ENCODE measurements at places on chromosomes 16 and 17.

DNA sequence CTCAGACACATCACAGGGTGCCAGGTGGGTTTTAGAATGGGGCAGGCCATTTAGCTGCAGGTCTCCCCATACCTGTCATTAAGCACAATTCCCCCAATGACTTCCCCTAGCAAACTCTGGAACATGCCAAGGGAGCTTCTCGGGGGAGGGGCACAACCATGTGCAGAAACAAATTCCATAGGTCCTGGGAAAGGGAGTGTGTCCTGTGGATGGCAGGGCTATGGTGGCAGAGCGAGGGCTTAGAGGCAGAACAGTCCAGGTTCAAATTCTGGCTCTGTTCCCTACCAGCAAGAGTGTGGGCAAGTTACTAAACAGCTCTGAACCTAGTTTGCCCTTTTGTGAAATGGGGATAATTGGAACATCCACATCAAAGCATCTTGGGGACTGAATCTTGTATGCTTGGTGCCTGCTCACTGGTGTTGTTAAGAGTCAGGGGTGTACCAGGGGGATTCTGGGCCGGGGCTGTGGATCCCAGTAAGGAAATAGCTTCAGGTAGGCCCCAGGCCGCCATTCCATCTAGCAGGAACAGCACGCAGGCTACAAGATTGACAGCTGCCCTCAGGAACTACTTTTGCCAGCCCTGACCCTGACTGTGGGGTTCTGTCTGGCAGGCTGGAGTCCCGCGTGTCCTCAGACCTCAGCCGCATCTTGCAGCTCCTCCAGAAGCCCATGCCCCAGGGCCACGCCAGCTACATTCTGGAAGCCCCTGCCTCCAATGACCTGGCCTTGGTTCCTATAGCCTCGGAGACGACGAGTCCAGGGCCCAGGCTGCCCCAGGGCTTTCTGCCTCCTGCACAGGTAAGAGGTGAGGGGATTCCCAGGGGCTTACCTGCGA, 5.6 kb upstream of the DCAF7 start:
- no peak for DNase-seq

GRCh38 chr17:60934723-60935122, 257.1 kb downstream of the BCAS3 start:
- DNase-seq, result no peak

DNA sequence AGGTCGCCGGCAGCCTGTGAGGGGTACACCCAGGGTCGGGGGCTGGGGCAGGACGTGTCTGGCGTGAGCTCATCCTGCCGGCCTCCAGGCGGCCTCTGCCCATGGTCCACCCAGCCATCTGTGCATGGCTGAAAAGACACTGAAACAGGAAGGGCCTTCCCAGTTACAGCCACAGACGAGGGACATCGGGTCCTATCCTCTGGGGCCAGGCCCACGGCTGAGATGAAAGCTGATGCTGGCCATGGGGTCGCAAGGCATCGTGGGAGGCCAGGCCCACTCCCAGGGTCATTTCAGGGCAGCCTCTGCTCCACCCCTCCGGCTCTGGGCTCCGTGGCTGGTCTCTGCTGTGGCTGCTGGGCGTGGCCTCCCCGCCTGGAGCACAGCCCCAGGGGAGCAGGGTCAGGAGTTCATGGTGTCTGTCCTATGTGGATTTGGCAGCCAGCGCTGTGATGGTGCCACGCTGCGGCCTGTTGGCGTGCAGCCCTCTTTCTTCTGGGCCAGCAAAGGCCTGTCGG, 16.6 kb upstream of the ATP6V0C start:
- DNase-seq, result no peak

GRCh38 chr17:7419819-7420610, at the start of gene SPEM1:
TSS of gene SPEM1 (plus strand) at chr17:7420324. CDS start at chr17:7420385, 61 bp downstream.
- DNase-seq, result no peak

GRCh38 chr17:6548578-6549330, 7.6 kb downstream of the PITPNM3 start:
- no peak for DNase-seq

- DNase-seq, result no peak
Observed at GRCh38 chr17:55693254-55694216, 29.1 kb downstream of the TMEM100 start.

GRCh38 chr16:50596762-50597450, 48.7 kb downstream of the NKD1 start:
- no peak for DNase-seq

DNA sequence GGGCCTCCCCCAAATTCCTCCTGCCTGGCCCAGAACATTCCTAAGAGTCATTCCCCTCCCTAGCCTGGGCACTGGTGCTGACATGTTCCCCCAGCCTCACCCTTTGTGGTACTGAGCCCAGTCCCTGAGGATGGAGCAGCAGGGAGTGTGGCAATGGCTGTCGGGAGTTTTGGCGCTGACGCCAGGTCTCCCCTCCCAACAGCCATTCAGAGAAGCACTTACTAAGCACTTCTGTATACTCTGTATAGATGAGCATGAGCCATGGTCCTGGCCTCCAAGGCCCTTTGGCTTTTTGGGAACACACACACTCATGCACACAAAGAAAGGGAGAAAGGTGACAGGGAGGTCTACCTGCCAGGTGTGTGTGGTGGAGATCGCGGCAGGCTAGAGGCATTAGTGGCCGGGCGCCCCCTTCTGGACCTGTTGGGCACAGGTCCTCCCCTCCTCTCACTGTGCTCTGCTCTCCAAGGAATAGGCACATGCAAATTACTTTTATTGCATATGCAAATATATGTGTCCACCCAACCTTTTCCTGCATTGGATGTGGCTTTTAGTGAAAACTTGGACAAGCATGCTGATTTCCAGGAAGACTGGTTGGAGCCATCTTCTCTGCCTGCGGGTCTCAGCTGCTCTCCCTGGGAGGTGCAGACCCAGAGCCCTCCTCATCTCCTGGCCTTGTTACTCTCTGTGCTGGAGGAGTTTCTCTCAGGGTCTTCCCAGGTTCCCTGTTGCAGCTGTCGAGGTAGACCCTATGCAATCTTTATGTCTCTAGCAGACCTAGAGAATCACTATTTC, 17.4 kb upstream of the C17orf107 start:
- DNase-seq, result no peak

DNA sequence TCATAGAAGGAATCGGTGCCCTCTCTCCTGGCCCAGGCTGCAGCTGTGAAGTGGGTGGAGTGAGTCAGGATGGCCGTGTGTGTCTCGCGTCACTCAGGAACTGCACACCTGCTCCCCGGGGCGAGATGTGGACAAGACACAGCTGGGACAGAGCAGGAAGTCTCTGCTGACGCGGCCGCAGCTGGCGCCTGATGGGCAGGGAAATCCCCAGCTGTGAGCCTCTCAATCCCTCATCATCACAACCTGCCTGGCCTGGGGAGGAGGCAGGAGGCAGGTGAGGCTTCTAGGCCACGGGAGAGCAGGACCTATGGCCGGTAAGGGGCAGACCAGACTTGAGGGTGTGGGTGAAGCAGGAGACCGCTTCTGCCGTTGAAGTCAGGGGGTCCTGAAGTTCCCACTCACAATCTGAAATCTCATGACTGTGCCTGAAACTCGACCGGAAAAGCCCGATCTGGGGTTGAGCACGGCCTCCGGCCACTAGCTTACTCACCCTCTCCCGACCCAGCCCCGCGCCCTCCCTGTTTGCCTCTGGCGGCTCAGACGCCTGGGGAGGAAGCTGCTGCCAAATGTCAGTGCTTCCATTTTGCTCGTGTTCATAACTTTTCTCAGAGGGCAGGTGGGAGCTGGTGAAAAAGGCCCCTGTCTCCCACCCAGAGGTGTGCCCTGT, 1.1 kb upstream of the TRPV3 start:
- DNase-seq, result peak; percentile 53

GRCh38 chr17:54902611-54903010, 2.0 kb downstream of the TOM1L1 start:
- DNase-seq, result no peak

GRCh38 chr17:78421534-78422266, 43.3 kb downstream of the PGS1 start:
- DNase-seq, result peak; percentile 53

DNA sequence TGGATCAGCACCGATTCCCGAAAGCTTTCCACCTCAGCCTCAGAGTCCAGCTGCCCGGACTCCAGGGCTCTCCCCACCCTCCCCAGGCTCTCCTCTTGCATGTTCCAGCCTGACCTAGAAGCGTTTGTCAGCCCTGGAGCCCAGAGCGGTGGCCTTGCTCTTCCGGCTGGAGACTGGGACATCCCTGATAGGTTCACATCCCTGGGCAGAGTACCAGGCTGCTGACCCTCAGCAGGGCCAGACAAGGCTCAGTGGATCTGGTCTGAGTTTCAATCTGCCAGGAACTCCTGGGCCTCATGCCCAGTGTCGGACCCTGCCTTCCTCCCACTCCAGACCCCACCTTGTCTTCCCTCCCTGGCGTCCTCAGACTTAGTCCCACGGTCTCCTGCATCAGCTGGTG, 15.0 kb downstream of the CD300LG start:
- DNase-seq, result no peak

- no peak for DNase-seq
Observed at GRCh38 chr17:71558901-71559300, 561.9 kb upstream of the SOX9 start.

DNA sequence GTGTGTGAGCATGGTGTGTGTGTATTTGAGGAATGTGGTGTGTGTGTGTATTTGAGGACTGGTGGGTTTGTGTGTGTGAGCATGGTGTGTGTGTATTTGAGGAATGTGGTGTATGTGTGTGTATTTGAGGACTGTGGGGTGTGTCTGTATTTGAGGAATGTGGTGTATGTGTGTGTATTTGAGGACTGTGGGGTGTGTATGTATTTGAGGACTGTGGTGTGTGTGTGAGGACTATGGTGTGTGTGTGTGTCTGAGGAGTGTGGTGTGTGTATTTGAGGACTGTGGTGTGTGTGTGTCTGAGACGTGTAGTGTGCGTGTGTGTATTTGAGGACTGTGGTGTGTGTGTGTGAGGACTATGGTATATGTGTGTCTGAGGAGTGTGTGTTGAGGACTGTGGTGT, 18.0 kb upstream of the CACNG1 start:
- no peak for DNase-seq

DNA sequence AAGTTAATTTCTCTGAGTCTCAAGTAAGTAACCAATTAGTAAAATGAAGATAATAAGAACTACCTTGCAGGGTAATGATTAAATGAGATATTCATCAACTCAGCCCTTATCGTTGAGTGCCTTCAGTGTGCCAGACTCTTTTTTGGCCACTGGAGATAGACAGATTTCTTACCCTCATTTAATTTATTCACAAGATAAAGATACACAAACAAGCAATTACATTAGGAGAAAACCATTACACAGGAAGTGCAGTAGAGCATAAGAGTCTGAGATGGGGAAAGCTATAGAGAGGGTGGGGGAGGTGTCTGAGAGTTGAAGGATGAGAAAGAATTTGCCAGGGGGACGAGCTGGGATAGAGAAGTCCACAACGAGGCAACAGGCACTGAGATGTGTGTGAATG, 72.5 kb upstream of the BCAR1 start:
- DNase-seq, result no peak

DNA sequence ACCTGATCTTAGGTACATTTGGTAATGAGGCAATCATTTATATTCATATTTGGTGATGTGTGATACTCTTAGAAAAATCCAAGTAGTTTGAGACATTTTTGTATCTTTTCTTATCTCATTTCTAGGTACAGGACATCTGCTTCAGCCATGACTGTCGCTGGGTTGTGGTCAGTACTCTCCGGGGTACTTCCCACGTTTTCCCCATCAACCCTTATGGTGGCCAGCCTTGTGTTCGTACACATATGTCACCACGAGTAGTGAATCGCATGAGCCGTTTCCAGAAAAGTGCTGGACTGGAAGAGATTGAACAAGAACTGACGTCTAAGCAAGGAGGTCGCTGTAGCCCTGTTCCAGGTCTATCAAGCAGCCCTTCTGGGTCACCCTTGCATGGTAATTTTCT, 312.2 kb downstream of the BCAS3 start:
- no peak for DNase-seq

- no peak for DNase-seq
Observed at GRCh38 chr17:76499267-76499667, 2.0 kb downstream of the RHBDF2 start.

GRCh38 chr16:80317116-80317515, 223.7 kb upstream of the DYNLRB2 start:
- no peak for DNase-seq

GRCh38 chr16:22071331-22071910, 20.9 kb upstream of the VWA3A start:
- DNase-seq, result no peak

DNA sequence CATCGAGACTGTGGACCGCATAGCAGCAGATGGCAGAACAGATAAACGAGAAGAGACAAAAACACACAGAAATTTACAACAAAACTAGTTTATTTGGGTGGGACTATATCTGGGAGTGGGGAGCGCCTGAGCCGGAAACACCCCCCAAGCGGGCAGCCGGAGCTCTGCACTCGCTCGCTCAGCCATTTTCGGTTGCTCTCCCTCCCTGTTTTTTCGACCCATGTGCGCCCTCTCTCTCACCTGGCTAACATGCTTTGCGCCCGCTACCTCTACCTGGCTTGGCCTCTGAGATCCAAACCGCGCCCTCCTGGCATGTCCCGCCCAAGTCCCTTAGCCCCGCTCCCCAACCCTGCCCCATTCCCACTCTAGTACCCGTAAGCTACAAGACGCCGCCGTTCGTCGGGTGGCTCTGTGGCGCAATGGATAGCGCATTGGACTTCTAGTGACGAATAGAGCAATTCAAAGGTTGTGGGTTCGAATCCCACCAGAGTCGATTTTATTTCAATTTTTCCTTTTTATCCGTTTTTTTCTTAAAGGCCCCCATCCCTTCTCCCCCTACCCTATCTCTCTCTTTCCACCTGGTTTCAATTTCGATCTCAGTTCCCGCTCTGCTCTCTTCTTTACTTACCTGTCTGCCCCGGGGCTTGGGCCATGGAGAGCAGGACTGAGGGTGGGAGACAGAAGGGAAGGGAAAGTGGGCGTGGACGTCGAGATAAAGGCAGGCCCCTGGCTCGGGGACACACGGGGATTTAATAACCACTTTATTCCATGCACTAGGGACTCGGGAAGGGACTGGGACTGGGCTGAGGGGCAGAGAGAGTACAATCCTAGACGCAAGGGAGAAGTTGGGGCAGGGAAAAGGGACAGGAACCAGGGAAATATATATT, 2.4 kb upstream of the ALOXE3 start:
- DNase-seq, result no peak
